ENCODE measurements at places on chromosomes 2 and 18.

- DNase-seq, result no peak
These were observed 11.7 kb upstream of the SIX3 start for GRCh38 chr2:44929735-44930273.

DNA sequence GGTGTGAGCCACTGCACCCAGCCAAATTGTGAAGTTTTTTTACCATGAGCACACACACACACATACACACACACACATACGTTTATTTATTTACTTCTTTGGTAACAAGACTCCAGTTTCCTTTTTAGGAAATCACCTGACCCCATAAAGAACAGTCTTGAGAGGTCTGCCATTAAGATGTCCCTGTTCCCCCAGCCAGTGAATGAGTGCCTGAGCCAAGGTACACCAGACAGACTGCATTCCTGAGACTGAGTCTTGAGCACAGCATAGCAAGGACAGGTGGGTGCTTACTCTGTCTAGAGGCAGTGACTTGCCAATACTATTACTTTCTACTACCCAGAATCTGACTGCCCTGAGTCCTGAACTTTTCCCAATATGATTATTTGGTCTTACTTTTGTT, 167.2 kb upstream of the SATB2 start:
- no peak for DNase-seq

DNA sequence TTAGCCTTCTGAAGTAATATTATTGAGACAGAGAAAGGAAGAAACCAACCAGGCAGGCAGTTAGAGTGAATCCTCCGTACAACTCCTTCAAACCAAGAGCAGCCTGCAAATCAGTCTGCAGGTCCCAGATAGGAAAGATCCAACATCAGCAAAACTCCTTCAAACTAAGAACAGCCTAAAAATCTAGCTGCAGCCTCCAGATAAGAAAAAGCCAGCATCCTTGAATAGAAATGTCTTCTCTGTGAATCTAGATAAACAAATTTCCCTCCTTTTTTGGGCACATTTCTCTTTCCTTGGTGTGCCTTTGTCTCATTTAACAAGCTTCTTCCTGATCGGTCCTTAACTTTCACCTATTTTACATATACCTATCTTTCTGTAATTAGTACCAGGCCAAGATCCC, 1004.6 kb upstream of the TMEFF2 start:
- DNase-seq, result no peak

DNA sequence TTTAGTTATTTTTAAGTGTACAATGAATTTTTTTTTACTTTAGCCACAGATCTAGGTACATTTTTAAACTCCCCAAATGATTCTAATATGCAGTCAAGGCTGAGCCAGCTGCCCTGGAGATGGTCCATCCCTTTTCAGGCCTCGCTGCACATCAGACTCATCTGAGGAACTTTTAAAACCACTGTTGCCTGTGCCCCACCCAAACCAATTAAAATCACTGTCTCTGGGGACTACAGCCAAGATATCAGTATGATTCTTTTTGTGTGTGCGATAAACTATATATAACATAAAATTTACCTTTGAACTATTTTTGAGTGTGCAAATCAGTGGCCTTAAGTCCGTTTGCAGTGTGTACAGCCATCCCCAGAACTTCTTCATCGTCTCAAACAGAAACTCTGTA, 9.1 kb upstream of the MALT1 start:
- DNase-seq, result no peak

DNA sequence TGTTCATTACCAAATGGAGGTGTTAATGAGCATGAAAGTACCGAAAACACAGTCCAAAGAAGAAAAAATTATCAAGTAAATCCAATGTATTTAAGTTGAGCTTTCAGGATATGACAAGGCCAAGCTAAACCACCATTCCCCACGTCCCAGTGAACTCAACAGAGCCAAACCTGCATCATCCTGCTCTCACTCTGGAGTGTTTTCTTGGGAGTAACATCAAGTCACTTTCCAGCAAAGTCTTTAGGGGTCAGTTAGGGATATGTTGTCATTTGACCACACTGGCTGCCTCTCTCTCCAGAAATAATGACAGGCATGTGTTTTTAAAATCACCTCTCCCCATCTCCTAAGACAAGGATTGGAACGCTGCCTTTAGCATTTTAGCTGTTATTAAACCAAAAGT, 140.5 kb downstream of the SRBD1 start:
- no peak for DNase-seq

DNA sequence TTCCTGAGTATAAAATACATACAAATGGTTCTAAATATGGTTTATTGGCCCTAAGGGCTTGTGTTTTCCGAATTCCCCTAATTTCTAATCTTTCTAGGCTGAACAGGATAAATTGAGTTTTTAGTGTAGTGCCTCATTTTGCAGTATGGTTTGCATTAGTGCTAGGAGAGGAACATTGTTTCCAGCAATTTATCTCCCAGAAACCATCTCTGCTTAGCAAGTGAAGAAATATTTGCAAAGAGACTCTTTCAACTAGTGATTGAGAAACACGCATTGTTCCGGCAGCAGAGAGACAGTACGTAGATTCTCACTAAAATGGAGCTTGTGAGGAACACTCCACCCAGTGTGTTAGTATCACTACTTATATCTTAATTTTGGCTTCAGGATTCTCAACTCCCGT, 177.8 kb upstream of the EPAS1 start:
- no peak for DNase-seq

GRCh38 chr2:224861266-224861665, 145.1 kb upstream of the CCDC195 start:
- DNase-seq, result no peak

GRCh38 chr2:20164061-20164733, 60.7 kb downstream of the SDC1 start:
- DNase-seq, result no peak

DNA sequence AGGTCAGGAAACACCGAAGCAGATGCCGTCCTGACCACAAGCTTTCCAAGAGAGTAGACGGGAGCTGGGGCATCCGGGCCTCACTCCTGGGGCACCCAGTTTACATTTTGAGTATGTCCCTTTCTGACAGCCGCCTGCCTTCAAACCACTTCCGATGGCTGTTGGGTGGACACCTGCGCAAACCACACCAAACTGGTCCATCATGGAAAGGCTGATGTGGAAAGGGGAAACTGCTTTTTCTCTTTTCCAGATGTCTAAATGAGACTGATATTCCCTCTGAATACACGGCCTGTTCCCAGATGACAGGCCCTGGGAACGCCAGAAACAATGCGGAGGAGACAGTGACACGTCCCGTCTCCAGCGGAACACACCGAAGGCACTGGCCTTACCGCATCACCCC, 290.0 kb upstream of the SALL3 start:
- DNase-seq, result no peak

DNA sequence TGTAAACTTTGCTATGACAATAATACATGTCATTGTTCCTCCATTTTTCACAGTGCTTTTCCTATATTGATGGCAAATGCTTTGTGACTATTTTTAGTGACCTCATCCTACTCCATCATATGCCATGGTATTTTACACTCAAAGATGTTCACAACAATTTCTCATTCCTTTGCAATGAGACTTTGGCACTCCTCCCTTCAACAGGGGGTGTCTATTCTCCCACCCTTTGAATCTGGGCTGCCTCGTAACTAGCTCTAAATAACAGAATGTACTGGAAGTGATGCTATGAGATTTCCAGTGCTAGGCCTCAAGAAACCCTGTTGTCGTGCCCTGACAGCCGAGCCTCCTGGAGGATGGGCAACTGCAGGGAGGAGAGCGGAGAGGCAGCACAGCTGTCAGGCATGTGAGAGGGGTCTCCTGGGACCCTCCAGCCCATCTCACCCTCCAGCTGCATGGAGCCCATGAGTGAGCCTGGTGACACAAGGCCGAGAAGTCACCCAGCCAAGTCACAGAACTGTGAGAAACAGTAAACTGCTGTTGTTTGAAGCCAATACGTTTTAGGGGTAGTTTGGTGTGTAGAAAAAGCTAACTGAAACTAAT, 103.1 kb upstream of the APCDD1 start:
- no peak for DNase-seq

GRCh38 chr2:234100686-234101085, 50.2 kb downstream of the SPP2 start:
- DNase-seq, result peak; percentile 51

DNA sequence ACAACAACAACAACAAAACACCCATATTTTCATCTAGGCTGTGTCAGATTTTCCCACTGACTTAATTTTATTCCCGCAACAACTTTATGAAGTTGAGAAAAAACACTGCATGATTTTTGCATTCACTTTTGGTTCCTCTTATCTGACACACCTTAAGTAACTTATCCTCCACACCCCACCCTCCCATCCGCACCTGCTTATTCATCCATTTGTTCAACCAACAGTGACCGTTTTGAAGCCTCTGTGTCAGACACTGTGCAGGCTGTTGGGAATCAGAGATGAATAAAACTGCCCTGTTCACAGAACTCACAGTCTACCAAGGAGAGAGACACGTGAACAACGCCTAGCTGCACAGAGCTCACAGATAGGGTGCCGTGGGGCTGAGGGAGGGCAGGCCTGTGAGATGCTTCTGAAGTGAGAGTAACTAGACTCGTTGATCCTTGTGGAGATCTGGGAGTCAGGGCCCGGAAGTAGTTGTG, 7.4 kb downstream of the CNNM4 start:
- no peak for DNase-seq

- no peak for DNase-seq
These were observed 3.3 kb upstream of the ANKRD39 start for GRCh38 chr2:96861074-96861473.

- DNase-seq, result no peak
These were observed 24.0 kb upstream of the ATP5MC3 start for GRCh38 chr2:175205523-175205922.

GRCh38 chr2:171878481-171878993, 15.5 kb downstream of the SLC25A12 start:
- DNase-seq, result no peak

DNA sequence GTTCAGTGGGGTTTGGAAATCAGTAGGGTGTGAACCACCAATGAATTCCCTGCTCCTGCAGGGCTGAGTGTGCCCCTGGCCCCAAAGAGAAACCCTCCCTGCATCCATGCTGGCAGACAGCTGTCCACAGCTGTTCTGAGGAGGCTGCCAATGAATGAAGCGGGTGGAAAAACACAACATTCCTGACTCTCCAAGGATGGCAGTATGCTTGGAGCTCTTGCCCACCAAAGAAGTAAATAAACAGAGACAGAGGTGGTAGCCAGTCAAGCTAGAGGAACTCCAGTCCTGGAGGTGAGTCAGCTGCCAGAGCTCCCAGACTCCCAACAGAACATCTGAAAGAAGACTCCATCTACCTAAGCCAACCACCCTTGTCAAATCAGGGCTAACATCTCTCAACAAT, 6.2 kb downstream of the ZBTB7C start:
- no peak for DNase-seq

DNA sequence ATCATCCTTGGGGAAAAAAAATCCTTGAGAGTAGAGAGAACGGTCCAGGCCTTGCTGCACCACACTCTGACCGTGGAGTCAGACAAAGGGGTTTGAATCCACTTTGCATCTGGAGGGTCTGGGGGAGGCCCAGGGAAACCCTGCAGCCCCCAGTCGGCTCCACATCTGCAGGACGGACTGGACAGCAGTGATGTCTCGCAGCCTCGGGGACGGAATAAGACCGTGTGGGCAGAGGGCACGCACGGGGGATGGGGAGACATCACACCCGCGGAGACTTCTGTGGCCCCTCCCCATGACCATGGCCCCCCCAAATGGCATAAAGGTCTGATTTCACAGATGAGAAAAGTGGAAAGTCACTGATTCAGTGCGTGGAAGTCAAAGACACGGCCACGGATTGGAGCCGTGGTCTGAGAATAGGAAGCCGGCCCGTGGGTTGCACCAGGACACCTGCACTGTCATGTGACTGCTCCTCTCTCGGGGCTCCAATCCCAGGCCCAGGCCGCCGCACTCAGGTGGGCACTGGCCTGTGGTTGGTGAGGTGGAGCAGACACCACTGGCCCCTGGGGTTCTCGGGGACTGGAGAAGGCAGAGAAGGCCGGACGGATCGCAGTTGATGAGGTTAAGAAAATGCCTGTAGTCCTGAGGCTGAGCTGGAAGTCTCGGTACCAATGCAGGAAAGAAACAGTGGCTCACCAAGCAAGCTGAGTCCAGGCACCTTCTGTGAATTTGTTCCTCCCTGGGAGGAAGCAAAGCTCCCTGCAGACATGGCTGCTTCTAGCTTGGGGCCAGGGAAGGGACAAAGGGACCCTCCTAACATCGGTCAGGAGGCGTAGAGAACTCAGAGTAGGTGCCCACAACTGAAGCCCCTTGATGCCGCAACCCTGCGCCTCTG, 61.8 kb downstream of the RTP5 start:
- DNase-seq, result no peak

DNA sequence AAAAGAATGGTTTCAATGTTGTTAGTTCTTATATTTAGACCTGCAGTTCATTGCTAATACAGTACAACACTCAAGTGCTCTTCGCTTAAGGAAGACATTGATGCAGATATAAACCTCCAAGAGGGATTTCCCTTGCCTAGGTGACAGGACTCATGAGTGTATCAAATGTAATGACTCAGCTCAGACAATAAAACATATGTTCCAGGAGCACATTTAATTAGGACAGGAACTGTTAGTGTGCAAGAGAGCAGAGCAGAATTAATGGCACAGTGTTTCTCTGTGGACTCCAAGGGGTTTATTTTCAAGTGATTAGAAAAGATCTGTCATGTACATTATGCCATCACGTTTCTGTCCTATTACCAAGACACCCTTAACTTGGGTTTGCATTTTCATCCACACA, 375.0 kb downstream of the LRRTM4 start:
- DNase-seq, result no peak

DNA sequence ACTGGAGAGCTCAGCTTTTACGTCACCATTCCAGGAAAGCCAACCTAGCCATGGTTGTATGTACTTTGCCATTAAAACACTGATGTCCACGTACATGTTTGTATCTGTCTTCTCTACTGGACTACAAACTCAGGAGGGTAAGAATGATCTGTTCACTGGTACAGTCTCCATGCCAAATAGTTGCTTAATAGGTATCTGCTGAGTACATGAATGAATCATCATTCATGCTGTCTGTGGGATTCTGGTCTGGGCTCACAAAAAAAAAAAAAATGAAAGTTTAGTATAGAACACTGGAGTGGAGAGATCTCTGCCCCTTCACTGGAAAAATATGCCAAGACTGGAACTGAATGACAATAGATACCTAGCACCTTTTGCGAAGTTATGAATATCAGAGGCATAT, 102.6 kb upstream of the ITGA4 start:
- DNase-seq, result no peak

- DNase-seq, result no peak
These were observed 302.7 kb upstream of the ZC3H15 start for GRCh38 chr2:186183406-186183805.

GRCh38 chr2:219820767-219821166, 193.3 kb downstream of the SLC4A3 start:
- no peak for DNase-seq

GRCh38 chr2:148531669-148532428, 112.7 kb upstream of the EPC2 start:
- DNase-seq, result no peak

- DNase-seq, result no peak
These were observed 74.1 kb upstream of the SMAD2 start for GRCh38 chr18:48004577-48004976.

GRCh38 chr2:219946021-219946420, 318.6 kb downstream of the SLC4A3 start:
- no peak for DNase-seq
